ENCODE measurements at places on chromosomes 7 and 10.

- no peak for DNase-seq
These were observed 209.6 kb downstream of the EBF3 start for GRCh38 chr10:129754211-129755050.

DNA sequence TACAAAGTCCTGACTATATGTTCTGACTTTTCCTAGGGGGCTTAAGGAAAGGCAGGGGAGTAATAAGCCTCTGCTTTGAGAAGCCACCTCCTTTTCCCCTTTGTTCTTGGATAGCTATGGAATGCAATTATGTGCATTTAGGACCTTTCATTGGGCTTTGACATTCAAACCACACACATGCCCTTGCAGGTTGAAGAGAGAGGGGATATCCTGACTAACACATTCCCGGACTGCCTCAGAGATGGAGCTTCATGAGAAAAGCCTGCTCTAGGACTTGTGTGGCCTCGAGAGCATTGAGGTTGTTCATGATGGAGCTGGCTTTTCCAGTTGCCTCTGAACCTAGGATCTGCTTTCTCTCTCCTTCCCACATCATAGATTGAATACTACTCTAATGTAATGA lies 694.5 kb downstream of the LRMDA start:
- no peak for DNase-seq

DNA sequence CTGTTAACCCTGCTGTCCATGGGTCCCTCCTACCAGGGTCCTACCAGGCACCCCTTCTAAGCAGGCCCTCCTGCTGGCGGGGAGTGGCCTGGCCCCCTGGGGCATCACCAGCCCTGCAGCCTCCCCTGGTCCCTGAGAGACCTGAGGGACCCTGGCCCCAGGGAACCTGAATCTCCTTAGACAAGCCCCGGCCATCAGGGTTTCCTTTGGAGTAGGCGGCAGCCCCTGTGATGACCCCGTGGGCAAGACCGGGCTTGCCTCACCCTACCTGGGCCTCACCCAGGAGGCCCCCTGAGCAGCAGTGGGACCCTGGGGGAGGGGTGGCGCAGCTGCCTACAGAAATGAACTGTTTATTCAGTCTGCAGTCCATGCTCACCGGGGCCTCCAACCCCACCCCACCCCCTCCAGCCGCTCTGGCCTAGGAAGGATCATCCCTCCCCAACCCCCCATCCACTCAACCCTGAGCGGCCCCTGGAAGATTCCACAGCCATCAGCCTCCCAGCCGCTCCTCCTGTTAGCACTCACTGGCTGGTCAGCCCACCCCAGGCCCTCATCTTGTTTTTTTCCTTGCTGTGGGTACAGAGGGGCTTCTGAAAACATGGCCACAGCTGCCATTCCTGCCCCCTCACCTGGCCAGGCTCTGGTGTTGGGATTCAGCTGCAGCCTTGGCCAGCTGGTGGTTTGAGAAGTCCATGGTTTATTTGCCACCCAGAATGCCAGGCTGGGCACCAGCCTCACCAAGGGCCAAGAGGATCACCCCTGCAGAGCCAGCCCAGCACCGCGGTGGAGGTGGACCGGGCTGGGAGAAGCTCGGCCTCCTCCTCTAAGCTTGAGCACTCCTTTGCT lies 34.8 kb upstream of the CHST15 start:
- no peak for DNase-seq

DNA sequence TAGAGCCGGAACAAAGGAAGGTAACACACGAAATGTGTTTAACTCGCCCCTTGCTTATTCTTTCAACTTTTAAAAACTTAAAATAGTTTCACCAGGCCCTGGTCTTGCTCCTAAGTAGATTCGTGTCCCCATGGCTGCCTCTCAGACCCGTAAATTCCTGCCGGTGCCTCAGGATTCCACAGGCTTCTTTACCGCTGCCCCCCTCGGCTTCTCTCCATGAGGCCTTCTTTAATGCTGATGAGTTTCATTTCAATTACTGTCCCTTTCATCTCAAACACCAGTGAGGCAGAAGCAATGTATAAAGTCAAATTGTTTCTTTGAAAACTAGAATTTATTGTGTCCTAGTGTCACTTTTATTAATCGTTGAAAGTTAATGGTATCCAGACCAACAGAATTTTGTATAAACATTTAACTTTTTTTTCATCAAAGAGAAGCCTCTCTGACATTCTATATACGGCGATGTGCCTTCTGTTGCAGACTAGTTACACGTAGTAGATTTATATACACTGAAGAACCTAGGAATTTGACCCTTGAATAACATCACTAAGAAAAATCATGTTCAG lies 225.2 kb downstream of the C7orf25 start:
- no peak for DNase-seq
